Activated T-cell treated with anti-CD3 and anti-CD28 coated beads, Interleukin-2, amount 50 U/mL, for 72 hours (primary cell): ENCODE measurements at places on chromosomes 4 and X. TPM values are rescaled to one million over a fixed set of nuclear protein-coding genes. Genes with fewer than 3 reads are reported as not detected.

Gene C4orf36
- total RNA-seq = 0.38 TPM

Gene KCND1
- total RNA-seq = 7.6 TPM

Gene TGIF2LX
- total RNA-seq = not detected

Gene SLITRK2
- not detected for total RNA-seq

Gene NELFA
- 40.8 TPM for total RNA-seq

Gene PABPC1L2B
- total RNA-seq = not detected

Gene PCDH7
- not detected for total RNA-seq

Gene MMRN1
- total RNA-seq = not detected

Gene NSG1
- 3.2 TPM for total RNA-seq

Gene CCSER1
- total RNA-seq = not detected

Gene CSAG1
- total RNA-seq = not detected

Gene ALAS2
- not detected for total RNA-seq
